Right renal pelvis (tissue), 4 donors: ENCODE measurements at places on chromosomes 13 and 19. TPM values are rescaled to one million over a fixed set of nuclear protein-coding genes. Genes with fewer than 3 reads are reported as not detected.

The KLK12 gene
- not detected for polyA plus RNA-seq

The STAP2 gene
- polyA plus RNA-seq: 28.8 TPM

The SIAH3 gene
- 0.79 TPM for polyA plus RNA-seq

The C5AR2 gene
- polyA plus RNA-seq: 0.29 TPM

The STOML3 gene
- 0.08 TPM for polyA plus RNA-seq

The PRSS57 gene
- 0.40 TPM for polyA plus RNA-seq

The ZNF285 gene
- polyA plus RNA-seq: 9.6 TPM

The SLC25A41 gene
- 0.40 TPM for polyA plus RNA-seq

The CLEC17A gene
- polyA plus RNA-seq: not detected

The ZNF723 gene
- polyA plus RNA-seq: not detected

The LGALS14 gene
- not detected for polyA plus RNA-seq

The ZNF558 gene
- 46.0 TPM for polyA plus RNA-seq

The KRTDAP gene
- polyA plus RNA-seq: 0.77 TPM

The CPAMD8 gene
- polyA plus RNA-seq: 35.9 TPM

The BRSK1 gene
- polyA plus RNA-seq: 16.7 TPM

The KANK3 gene
- 16.7 TPM for polyA plus RNA-seq

The CNN2 gene
- polyA plus RNA-seq: 161 TPM

The ZNF829 gene
- polyA plus RNA-seq: 7.3 TPM

The ARRDC2 gene
- 5.8 TPM for polyA plus RNA-seq

The AMH gene
- polyA plus RNA-seq: 2.2 TPM

The PGLYRP2 gene
- polyA plus RNA-seq: not detected

The LILRB2 gene
- 1.00 TPM for polyA plus RNA-seq

The ZNF506 gene
- polyA plus RNA-seq: 23.3 TPM

The GAPDHS gene
- polyA plus RNA-seq: not detected

The PNMA8C gene
- 0.66 TPM for polyA plus RNA-seq

The ATXN8OS gene
- not detected for polyA plus RNA-seq

The MATK gene
- 1.2 TPM for polyA plus RNA-seq
